Stimulated activated CD4-positive, alpha-beta T cell treated with anti-CD3 and anti-CD28 coated beads, Interleukin-4, amount 100 ng/mL, for 1 hour (primary cell): ENCODE measurements at places on chromosomes 3 and 15.

DNA sequence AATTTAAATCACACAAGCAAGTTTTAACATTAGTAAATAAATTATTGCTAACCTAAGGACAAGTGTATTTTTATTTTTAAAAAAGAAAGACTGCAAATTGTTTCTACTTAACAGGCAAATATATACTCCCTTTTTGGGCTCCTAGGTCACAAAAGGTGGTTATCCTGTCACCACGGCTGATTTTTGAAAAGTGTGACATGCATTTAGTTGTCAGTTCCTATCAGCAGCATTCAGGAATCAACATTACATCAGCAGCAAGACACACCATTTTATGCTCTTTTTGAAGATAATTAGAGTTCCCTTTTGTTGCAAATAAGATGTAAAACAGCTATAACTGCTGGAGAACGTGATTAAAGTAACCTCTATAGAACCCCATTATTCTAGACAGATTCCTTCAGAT, 357.5 kb upstream of the TMCO5A start:
- DNase-seq, result no peak

DNA sequence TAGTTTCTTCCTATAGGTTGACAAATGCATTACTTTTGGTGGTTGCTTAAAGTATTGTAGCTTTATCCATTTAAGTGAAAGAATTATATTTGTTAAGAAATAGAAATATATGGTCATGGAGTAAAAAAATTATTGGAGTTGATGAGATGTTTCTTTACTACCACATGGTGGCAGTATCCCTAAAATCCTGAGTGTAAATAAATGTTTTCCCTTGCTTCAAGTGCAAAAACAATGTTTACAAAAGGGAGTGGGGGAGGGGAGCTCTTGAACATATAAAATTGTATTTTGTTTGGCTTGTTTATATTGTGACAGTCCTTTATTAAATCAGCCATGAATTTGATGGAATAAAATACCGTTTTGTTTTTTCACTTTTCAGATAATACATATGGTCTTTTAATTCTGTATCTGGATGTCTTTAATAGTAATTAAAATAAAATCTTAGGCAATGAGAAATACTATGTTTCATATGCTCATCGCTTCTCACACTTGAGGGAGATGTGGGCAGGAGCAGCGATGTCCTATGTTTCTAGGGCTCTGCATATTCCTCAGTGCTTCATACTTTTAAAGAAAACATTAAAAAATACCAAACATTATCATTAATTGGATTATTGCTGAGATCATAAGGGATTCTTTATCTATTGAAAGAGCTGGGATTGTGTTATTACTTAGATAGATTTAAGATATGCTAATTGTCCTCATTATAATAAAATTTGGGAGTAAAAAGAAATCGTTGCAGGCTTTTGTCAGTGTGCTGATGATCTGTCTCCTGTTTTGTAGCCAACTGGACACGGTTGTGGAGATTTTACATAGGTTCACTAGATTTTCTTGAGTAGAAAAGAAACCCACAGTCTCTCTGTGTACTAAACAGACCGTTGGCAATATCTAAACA, 349.7 kb downstream of the TUSC7 start:
- no peak for DNase-seq

- no peak for DNase-seq
These were observed 73.7 kb upstream of the TSPAN3 start for GRCh38 chr15:77144492-77145070.

- DNase-seq, result no peak
These were observed 698 bp downstream of the MELTF start for GRCh38 chr3:197028728-197029510.

DNA sequence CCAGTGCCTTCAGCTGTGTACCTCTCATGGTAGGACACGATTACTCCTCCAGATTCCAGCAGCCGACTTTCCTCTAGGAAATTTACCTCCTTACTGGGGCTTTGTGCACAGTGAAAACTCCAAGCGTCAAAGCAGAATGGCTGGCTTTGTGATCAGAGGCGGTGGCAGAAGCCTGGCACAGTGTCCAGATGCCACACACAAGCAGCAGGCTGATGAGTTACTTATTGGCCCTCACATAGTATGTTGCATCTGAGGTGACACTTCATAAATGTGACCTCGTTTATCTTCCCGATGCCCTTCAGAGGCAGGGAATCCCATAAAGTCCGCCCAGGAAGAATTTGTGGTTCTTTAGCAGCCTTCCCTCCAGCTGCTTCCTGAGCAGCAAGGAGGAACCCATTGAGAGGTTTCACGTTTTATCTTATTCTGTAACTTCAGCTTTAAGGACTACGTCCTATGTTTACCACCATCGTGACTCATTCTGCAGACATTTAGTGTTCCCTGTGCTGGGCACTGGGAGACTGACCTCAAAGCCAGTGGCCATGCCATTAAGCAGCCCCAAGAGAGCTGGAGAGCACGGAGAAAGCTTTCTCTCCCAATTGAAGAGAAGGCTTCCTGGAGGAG, 107.1 kb upstream of the C15orf61 start:
- no peak for DNase-seq

- DNase-seq, result no peak
These were observed 658.6 kb downstream of the ZBBX start for GRCh38 chr3:166721466-166721865.

DNA sequence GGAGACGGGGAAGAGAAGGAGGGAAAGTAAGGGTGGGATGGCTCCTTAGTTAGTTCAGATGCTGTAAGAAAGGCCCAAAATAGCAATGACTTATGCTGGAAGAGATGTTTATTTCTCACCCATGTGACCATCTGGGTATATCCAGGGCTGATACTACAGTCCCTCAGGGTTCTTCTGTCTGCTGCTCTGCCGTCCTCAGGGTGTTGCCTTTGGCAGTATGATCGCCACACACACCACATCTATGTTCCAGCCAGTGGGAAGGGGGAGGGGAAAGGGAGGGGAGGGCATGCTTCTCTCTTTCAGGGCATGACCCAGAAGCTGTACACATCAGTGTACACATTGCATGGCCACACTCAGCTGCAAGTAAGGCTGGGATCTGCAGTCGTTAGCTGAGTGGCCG, 10.2 kb downstream of the CD276 start:
- DNase-seq, result no peak

GRCh38 chr3:34364335-34364734, 565.9 kb downstream of the PDCD6IP start:
- DNase-seq, result no peak

- DNase-seq, result no peak
These were observed 581.1 kb upstream of the SEMA6D start for GRCh38 chr15:47136236-47136635.

- DNase-seq, result no peak
These were observed 919.7 kb upstream of the CADM2 start for GRCh38 chr3:84039099-84039498.

- DNase-seq, result no peak
These were observed 247.8 kb downstream of the ALCAM start for GRCh38 chr3:105614288-105615030.

- DNase-seq, result no peak
These were observed 45.1 kb upstream of the AMOTL2 start for GRCh38 chr3:134419214-134419959.

GRCh38 chr3:114903213-114903612, 243.9 kb downstream of the ZBTB20 start:
- no peak for DNase-seq

DNA sequence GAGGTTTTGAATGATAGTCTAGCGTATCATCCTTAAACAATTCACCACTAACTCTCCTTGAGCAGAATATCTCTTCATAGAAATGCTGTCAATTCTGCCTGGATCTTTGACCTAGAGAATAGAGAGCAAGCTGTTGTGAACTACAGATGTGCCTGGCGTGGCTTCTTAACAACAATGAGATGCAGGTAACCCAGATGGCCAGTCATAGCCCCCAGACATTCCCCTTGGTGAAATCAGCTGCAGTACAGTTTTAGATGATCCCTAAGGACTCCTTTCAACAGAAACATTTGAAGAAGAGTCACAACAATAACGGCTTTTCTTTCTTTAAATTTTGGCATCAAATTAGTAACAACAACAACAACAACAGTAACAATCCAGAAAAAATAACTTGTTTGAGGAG, 1041.3 kb downstream of the ROBO1 start:
- DNase-seq, result no peak

DNA sequence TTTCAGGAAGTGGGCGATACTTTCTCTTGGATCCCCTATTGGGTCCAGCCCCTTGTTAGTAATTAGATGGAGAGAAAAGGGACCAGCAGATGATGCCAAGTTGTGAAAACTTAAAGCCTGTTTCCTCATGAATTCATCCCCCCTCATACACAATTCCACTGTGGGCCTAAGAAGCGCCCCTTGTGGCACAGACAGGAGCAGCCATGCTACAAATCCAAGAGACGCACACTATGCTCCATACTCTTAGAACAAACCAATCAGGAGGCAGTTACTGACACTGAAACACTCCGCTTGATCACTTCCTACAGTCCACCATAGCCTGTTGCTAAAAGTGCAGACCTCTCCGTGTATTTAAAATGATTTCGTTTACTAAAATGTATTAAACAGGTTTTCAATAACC, 111.3 kb upstream of the ARRDC4 start:
- no peak for DNase-seq

- DNase-seq, result no peak
These were observed 362.3 kb upstream of the GOLIM4 start for GRCh38 chr3:168457954-168458539.

- DNase-seq, result no peak
These were observed 41.8 kb downstream of the CBLB start for GRCh38 chr3:105826778-105827634.

DNA sequence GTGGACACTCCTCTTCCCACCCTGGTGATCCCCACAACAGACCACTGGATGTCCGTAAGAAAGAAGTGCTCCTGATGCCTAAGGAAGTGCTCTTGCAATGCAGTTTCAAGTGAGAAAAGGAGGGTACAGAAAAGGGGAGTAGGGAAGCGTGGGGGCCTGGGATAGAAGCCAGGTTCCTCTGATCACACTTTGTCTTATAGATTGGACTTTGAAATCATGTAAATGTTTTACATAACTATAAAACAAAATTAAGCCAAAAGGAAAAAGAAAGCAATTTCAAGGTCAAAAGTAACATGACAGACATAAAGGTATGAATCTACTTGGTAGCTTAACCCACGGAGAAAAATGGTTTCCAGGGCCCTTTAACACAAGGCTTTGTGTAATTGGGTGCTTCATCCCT, 107.3 kb upstream of the TRPM1 start:
- no peak for DNase-seq

DNA sequence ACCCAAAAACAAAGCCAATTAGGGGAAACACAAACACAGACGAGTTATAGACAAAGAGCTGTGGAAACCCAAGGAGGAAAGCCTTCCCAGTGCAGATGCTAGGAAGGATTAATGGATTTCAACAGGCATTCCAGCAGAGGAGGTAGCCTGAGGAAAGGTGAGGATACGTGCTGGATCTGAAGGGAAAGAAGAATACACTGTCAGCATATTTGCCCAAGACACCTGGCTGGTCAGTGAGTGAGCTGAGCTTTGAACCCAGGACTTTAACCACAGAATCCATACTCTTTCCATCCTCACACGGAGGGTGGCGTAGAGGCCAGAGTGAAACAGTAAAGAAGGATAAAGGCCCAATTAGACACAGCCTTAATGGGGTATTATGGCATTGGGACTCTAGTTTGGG, 9.1 kb upstream of the BFSP2 start:
- DNase-seq, result no peak

GRCh38 chr3:105368566-105369499, 2.1 kb downstream of the ALCAM start:
- peak; percentile 69 for DNase-seq

GRCh38 chr3:195774917-195775316, 36.8 kb downstream of the MUC4 start:
- DNase-seq, result no peak

GRCh38 chr15:85976986-85977385, 102.7 kb upstream of the AGBL1 start:
- no peak for DNase-seq

DNA sequence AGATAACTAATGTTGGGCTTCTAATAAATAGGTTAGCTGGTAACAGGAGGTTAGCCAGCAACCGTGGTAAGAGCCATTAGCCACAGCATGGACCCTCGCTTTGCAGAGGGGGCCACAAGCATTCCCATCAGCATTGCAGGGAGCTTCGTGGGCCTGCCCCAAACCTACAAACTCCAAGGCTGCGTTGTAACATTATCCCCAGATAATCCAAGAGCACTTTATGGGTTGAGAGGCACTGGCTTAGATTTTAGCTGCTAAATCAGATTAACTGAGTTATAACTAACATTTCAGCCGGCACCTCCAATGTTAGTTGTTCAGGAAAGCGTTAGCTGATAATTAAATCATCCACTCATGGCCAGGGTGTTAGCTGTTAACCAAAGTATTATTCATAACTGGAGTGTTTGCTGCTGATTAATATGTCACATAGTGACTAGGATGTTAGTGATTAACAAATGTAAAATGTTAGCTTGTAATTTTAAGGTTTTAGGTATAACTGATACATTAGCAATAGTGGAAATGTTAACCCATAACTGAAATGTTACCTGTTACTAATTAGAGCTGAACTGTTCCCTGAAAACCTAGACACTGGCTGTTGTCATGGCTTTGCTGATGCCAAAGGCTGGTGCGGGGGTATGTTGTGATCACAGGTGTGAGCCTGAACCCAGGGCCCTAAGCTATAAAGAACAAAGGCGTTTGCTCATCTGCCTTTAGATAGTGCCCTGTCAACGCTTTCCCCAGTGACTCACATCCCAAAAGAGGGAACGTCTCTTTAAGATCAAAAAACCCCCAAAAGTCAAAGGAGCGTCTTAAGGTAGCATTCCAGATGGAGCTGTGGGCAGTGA, 56.2 kb downstream of the SLC6A6 start:
- no peak for DNase-seq

DNA sequence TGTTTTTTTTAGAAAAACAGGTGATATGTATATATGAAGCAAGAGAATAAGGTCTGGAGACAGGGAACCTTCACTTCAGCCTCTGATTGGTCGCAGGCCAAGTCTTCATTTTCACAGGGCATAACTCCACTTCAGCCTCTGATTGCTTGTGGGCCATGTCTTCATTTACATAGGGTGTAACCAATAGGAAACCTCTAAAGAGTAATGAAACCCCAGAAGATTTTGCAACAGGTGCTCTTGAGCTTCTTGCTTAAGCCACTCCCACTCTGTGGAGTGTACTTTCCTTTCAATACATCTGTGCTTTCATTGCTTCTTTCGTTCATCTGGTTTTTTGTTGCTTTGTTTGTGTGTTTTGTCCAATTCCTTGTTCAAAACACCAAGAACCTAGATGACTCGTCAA, 22.6 kb upstream of the SCG3 start:
- no peak for DNase-seq

- no peak for DNase-seq
These were observed 42.5 kb upstream of the ABHD10 start for GRCh38 chr3:111936191-111936841.

DNA sequence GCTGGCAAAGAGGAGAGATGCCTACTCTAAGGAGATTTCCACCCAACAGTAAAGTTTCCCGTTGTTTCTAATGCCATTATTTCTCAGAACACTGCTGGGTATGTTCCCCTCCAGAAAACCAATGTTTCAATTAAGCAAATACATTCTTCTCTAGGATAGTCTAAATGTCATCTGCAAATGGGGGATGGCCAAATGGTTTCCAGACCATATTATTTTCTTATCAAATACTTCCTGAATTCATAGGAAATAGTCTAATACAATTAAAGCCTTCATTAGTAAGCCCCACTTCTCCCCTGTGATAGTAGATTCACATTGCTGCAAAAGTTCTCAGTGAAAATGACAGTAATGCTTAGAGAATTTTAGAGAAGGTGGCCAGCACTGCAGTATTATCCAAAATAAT, 716.6 kb downstream of the GRM7 start:
- no peak for DNase-seq
